ENCODE measurements at places on chromosomes 12 and 14. TPM values are rescaled to one million over a fixed set of nuclear protein-coding genes. Genes with fewer than 3 reads are reported as not detected.
A peak's percentile ranks its signal among the peaks of the same experiment; 100 is the strongest.

DNA sequence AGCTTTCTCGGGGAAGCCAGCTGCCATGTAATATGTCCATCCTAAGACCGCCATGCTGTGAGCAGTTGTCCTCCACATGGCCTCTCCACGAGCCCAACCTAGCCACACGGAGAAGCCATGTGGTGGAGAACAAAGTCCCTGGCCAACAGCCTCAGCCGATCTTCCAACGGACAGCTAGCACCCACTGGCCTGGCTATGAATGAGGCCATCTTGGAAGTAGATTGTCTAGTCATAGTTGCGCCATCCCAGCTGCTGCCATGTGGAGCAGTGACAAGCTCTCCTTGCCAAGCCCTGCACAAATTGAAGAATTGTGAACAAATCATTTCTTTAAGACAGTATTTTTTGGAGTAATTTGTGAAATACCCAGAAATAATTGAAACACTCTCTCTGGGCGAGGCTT, 49.3 kb upstream of the USP44 start:
- no peak for DNase-seq

- no peak for DNase-seq
Observed at GRCh38 chr12:95083471-95083870, 10.1 kb upstream of the NR2C1 start.

DNA sequence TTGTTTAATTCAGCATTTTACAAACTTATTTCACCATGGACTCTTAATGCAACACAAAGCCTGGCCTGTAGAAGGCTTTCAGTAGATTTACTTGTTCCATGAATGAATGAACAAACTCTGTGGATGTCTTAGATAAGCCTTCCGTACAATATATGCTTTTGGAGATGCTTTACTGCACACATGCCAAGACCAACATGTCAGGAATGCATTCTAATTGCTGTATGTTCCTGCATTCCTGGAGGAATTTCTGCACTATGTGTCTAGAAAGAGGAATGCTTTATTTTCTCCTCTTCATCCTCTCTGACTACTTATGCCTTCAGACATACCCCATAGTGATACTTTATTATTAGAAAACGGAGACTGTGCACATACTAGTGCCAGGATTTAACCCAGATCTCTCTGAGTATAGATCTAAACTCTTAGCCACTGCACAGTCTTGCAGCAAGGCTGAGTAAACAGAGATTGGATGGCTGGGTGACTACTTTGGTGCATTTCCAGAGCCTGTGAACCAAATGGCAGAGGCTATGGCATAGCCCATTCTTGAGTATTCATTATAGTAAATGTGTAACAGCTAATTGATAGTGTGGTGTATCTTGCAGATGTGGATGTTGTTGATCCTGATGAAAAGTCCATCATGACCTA, 108.2 kb downstream of the SYNE2 start:
- DNase-seq = no peak

DNA sequence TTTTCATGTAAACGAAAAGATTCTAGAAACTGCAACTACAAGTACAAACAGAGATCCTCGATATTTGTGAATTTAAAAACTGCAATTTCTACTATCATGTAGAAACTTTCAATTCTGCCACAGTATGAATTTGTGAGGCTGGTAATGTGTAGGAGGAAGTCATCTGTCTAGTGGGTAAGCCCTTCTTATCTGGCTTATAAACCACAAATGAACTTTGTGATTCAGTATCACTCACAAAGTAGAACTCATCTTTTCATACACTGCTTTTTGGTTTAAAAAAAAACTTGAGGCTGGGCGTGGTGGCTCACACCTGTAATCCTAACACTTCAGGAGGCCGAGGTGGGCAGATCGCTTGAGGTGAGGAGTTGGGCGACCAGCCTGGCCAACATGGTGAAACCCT, 20.7 kb downstream of the GTF2A1 start:
- DNase-seq = no peak

DNA sequence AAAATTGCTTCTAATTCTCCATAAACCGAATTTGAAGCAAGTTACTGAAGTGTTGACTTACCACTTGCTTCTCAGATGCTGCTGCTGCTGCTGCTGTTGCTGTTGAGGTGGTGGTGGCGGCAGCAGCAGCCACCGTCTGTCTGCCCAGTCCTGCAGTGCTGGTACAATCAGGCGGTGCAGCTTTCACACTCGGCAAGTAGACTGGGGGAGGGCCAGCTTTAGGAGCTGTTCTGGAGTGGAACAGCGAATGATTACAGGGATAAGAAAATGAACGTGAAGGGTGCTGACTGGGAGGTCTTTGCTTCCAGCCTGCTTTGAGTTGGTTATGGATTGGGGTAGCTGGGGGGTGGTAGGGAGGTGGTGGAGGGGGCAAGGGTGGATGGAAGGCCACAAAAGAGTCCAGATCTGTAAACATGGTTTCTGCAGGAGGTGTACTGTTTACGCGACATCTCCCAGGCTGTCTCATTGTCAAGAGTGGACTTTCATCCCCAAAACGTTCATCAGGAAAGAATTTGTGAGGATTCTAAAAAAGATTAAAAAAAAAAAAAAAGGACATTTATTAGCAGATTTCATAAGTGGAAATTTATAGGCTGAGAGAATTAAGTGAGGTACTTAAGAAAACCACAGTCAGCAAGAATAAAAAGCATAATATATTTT, 38.8 kb downstream of the UBR7 start:
- no peak for DNase-seq

- no peak for DNase-seq
Observed at GRCh38 chr14:26067341-26067740, 530.5 kb downstream of the NOVA1 start.

GRCh38 chr14:64817631-64818030, 62.1 kb downstream of the SPTB start:
- no peak for DNase-seq

GRCh38 chr12:122847516-122847836, 12.2 kb downstream of the HIP1R start:
- no peak for DNase-seq

- no peak for DNase-seq
Observed at GRCh38 chr14:63174760-63175191, 29.5 kb upstream of the RHOJ start.

GRCh38 chr12:553216-554000, 93.7 kb downstream of the B4GALNT3 start:
- peak; percentile 83 for DNase-seq

DNA sequence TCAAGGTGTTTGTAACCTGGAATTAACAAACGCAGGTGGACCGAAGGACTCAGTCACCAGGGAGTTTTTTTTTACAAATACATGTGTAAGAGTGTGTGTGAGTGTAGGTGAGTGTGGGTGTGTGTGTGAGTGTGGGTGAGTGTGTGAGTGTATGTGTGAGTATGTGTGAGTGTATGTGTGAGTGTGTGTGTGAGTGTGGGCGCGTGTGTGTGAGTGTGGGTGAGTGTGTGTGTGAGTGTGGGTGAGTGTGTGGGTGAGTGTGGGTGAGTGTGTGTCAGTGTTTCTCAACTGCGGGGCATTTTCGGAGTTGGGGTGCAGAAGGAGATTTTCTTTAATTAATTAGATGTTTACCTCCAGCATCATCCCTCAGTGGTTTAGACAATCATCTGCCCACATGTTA, 1178.8 kb downstream of the VRK1 start:
- DNase-seq = no peak

- DNase-seq = no peak
Observed at GRCh38 chr12:120668091-120668867, 18.7 kb upstream of the MLEC start.

- peak; percentile 30 for DNase-seq
Observed at GRCh38 chr12:128033473-128033872, 233.5 kb upstream of the TMEM132C start.

DNA sequence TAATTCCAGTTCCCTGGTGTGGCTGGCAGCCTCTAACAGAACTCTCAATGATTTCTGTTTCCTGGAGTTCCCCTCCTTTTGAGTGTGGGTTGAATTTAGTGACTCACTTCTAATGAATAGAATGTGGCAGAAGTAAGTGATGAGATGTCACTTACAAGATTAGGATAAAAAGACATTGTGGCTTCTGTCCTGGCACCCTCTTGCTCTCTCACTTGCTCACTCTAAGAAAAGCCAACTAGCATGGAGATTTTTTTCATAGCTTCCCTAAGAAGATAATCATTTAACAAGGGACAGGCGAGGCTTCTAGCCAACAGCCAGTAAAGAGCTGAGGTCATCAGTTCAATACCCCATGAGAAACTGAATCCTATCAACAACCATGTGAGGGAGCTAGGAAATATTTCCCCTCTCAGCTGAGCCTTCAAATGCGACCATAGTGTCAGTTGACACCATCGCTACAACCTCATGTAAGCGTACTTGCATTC, 156.7 kb downstream of the TMTC3 start:
- DNase-seq = no peak

DNA sequence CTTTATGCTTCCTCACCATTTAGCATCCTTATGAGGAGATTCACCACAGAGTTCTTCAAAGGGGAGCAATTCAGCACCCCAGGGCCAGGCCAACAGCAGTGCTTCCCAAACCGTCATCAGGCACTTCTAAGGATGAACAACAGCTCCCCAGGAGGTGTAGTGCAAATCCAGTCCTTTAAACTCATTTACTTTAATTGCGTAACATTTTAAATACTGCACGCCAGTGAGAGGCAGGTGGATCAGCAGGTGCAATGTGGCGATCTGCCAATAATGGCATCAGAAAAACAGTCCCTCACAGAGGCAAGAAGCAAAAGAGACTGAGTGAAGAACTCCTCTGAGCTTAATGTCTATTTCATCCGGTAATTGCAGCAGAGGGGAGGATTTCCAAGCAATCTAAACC, 770.9 kb upstream of the FOXG1 start:
- DNase-seq = no peak

DNA sequence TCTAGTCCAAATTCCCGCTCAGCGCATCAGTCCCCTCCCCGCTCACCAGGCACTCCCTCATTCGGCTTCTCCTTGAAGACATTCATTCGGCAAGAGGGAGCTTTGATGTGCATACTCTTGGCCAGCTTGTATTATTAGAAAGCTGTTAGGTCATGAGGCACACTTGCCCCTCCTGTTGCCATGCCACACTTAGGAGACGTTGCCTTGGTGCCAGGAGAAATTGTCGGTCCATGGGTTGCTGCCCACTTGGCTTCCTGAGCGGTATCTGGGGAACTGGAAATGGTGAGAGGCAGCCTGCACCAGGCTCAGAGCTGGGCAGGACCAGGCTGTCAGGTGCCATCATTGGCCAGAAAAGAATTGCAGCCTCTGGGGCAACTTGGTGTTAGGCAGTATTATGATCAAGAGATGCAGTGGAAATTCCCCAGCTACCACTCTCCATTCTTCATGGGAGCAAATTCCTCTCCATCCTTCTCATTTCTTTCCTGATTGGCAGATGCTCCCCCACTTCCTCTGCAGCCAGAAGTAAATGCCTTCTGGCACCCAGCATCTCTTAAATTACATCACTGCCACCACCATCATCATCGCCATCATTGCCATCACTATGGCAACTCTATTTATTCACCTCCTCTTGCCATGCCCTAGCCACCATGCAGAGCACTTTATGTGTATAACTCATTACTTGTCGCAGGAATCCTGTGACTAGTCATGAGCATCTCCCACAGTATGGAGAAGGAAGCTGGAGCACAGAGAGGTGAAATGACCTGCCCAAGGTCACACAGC, 12.4 kb downstream of the CABP1 start:
- no peak for DNase-seq

DNA sequence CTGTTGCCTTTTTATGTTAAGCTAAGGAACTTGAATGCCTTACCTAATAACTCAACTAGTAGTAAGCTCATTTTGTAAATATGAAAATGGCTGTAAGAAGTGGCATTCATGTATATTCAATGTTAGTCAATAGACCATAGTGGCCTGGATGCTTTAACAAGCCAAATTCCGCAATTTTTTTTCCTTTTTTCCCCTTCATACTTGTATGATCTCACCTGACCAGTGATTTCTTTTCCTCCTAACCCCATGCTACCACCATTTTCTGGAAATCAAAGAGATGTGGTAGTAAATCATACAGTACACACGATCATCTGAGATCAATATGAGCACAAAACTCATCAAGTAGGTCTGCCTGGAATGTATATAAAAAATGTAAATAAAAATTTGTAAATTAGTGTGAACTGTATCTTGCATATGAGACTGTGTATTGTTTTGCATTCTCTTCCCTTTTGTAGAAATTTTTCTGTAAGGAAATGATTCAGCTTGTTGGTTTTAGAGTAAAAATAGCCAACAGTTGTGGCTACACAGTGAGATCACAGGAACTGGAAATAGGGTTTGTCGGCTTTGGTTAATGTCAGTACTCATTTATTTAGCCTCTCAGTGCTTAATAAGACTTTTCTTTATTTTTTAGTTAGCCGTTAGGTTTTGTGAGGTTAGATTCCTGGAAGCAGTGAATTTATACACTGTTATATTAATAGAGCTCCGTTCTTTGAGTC, 62.5 kb downstream of the ETNK1 start:
- DNase-seq = no peak

DNA sequence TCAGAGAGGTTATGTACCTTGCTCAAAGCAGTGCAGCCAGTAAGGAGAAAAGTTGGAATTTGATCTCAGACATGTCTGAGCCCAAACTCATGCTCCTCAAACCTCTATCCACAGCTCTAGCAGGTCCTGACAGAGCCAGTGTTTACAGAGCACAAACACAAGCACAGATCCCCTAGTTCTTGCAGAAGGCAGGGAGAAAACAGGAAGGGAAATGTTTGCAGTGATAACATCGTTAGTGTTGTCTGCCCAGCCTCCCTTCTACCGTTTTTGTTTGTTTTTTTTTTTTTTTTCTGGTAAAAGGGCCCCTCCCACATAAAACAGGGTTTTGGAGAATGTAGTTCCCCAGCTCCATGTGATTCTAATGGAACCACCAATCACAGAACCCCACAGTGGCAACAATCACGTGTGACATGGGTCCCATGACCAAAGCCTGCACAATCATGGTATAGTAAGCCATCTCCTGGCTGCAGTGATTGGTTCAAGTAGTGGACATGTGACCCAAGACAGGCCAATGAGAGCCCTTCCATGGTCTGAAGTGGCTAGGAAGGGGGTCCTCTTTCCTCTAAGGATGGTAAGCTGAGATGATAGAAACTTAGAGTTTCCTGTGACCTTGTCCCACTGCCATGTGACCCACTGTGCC, 513.4 kb downstream of the MED13L start:
- no peak for DNase-seq

GRCh38 chr12:106267535-106267934, 19.7 kb upstream of the CKAP4 start:
- peak; percentile 7 for DNase-seq

DNA sequence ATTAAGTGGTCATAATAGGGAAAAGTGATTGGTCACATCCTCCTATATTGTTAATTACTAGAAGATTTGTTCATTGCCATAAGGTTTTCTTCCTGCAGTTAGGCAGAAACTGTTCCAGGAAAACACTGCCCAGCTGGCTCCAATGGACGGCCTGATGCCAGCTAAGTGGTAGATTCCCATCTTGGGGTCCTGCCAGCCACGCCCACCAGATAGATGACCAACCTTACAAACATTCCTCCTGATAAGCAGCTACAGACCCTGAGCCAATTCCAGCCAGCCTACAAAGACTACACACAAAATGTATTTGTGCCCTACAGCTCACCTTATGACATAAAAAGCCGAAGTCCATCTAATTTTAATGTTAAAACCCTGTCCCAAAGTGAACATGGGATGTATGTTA, 685.9 kb upstream of the USP15 start:
- DNase-seq = no peak

MYH6 gene
- not detected for total RNA-seq

ADAMTS20 gene
- total RNA-seq = not detected

WNT1 gene
- total RNA-seq = not detected

PYM1 gene
- total RNA-seq = 18.2 TPM

PLXNC1 gene
- total RNA-seq = 1.1 TPM

FGF6 gene
- total RNA-seq = not detected

TAS2R9 gene
- total RNA-seq = not detected

GYS2 gene
- total RNA-seq = not detected

SCNN1A gene
- 3.2 TPM for total RNA-seq

LRTM2 gene
- not detected for total RNA-seq
